ENCODE measurements at places on chromosomes 2 and 18.

GRCh38 chr2:101003278-101003775 lies 1.2 kb downstream of the RPL31 start:
- DNase-seq = no peak

- peak; percentile 15 for DNase-seq
Observed at GRCh38 chr2:36653967-36654694, 42.4 kb upstream of the VIT start.

DNA sequence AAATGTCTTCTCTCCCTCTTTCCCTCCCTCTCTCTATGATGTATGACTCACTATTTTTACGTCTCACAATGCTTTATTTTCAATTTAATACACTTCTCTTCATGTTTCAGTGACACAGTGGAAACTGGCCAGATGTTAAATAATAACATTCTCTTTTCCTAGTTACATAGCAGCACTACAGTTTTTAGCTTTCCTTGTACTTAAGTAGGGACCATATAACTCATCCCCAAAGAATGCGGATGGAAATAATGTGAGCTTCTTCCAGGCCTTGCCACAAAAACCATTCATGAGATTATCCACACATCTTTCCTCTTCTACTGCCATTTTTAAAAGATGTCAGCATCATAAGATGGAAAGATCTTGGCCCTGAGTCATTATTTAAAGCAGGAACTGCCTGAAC lies 789.4 kb downstream of the LRP1B start:
- DNase-seq = peak; percentile 59

GRCh38 chr2:150425121-150425955 lies 62.1 kb downstream of the RND3 start:
- peak; percentile 7 for DNase-seq

DNA sequence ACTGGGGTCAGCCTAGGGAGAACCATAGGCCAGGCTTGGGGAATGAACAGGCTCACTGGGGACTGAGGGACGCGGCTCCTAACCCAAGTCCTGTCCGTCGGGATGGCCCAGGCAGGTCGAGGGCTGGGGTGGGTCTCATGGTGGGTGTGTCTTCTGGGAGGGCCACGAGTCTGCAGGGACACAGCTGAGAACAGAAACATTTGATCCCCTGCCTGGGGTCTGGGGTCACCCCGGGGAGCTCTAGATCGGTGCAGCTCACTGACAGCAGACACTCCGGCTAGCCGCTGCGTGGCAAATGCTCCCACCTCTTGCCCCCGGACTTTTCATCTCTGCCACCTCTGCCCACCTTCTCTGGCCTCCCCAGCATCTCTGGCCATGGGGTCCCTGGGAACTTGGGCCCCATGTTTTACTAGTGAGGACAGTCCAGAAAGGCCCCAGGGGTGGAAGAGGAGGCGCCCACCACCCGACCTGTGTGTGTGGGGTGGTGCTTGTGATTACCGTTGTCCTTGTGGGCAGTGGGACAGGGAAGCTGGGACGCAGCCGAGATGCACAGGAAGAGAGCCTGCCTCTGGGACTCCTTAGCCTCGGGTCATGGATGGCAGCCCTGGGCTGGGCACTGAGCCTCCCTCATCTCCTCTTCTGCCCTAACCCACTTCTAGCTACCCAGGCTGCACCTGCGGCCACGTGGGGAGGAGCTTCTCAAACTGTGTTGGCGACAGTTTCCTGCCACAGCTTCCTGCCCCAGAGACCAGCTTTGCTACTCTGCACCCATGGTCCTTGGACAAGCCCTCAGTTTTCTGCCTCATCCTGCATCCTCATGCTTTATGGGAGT lies 4.9 kb downstream of the ZAP70 start:
- no peak for DNase-seq

DNA sequence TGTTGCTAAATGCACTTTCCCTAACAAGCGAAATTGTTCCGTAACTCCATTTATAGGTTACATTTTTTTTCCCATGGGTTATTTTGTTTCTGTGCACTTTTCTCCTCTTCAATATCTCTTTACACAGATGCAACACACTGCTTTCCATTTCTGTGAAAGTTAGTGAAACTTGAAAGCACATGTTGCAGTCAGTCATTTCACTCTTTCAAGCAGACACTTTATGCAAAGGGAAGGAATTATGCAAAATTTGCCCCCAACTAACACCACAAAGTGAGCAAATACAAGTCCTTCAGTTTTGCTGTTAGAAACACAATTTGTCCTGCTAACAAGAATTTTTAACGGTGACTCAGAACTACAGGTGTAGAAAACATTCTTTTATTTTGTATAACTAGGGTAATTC lies 124.8 kb downstream of the PTH2R start:
- no peak for DNase-seq

All from GM23248 (cell line).